ENCODE measurements at places on chromosomes 13 and 19.

DNA sequence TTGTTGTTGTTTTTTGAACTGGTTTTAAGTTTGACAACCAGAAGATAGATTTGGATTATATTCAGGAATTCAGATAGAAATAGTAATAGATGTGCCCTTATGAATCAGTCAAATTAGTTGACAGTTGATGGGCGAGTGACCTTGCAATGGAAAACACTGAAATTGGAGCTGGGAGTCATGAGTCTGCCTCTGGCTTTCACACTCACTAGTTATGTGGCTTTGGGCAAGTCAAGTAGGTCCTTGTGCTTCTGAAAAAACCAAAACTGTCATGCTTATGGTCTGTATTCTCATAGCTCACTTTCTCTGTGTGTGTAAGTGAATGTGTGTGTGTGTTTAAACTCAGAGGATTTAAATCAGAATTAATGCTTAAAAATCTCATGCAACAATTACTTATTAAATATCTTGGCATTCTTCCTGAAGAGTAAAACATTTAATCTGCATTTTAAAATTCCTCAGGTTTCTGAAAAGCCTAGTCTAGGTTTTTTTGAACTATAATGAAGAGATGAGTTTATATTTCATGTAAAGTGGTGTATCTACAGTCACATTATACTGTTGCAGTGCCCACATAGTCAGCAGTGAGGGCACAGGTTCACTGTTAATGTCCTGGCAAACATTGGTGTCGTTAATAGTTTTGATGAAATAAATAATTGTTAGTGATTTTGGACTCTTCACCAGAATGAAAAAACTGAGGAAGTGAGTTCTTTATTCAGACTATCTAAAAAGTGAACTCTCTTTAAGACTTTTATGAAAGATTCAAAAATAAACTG, 32.5 kb downstream of the UCHL3 start:
- no peak for DNase-seq

- no peak for DNase-seq
These were observed 22.8 kb upstream of the RNF17 start for GRCh38 chr13:24741016-24741662.

DNA sequence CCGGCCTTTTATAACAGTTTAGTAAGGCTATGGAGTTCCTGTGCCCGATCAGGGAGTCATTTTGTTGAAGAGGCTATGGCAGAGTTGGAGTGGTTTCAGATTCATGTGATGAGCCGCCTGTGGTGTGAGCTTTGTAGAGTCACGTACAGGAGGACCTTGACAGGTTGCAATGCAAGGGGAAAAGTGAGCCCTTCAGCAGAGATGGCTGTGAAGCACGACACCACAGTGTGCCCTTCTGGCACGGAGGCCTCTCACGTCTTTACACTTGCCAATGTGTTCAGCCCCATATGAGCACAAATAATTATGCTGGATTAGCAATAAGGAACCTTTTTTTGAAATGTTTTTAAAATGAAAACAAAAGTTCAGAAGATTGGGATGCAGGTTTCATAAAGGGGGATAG, 499.8 kb downstream of the LIG4 start:
- no peak for DNase-seq

GRCh38 chr13:55361141-55361540, 1779.6 kb upstream of the PRR20A start:
- DNase-seq: no peak

- no peak for DNase-seq
These were observed 84.0 kb upstream of the MTIF3 start for GRCh38 chr13:27534108-27534980.

GRCh38 chr13:44817131-44817671, 172.1 kb downstream of the NUFIP1 start:
- DNase-seq: no peak

DNA sequence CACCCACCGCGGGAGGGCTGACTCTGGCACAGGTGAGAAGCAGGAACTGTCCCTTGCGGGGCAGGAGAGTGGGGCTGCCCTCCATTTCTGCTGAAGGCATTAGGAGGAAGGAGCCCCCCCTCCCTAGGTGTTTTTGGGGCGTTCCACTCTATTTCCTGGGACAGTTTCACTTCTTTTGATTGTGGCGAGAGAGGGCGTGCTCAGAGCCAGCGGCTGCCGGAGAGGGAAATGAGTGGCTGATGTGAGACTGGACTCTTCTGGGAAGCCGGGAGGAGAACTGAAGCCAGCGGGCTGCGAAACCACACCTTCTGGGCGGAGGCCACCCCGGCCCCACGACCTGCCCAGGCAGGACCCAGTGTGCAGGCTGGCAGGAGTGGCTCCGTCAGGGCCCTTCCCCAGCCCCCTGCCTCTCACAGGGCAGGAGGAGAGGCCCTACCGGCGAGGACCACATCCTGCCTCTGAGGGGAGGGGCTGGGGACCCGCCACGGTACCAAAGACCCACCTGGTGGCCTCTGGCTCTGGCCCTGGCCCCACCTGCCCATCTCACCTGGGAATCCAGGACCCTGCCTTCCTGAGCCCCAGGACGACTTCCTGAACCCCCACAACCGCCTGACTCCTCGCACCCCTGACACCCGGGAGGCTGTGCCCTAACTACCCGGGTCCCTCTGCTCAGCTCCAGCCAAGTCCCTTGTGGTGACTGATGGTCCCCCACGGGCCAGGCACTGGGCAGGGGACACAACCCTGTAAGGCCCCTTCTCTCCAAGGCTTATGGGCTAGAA, 25.9 kb downstream of the MPND start:
- no peak for DNase-seq

DNA sequence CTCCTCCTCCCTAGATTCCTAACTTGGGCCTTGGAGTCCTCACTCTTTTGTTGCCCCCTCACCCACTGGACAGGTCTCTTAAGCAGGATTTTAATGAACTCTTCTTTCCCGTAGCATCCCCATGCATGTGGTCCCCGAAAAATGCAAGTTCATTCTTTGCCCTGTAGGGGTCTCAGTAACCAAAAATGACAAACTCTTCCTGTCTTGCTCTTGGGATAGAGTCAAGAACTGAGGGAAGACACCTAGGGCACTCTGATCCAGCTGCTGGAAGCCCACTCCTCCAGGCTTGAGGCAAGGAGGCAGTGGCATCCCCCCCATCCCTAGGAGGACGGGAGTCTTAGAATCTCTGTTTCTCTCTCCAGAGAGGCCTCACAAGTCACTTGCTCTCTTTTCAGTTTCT, 987.0 kb downstream of the DIAPH3 start:
- no peak for DNase-seq

DNA sequence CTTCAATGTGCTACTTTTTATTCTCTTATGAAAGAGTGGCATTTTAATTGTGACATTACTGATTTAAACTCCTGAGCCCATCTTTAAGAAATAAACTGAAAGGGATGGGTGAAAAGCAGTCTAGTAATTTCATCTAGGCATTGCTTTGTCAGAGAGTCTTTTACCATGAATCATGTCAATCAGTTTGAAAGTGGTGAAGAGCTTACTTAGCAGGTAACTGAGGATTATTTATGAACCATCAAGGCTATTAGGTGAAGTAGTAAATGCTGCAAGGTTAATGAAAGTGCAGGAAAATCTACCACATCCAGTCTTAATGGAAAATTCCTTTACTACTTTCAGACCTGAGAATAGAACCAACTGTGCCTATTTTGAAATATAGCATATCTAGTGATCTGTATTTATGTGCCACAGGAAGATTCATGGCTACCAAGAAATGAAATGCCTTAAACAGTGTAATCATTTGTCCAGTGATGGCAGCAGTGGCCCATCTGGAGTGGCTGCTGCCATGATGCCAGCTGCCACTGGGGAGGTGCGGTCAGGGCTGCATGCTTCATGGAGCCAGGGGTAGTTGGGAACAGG, 368.9 kb downstream of the SLITRK6 start:
- DNase-seq: no peak

DNA sequence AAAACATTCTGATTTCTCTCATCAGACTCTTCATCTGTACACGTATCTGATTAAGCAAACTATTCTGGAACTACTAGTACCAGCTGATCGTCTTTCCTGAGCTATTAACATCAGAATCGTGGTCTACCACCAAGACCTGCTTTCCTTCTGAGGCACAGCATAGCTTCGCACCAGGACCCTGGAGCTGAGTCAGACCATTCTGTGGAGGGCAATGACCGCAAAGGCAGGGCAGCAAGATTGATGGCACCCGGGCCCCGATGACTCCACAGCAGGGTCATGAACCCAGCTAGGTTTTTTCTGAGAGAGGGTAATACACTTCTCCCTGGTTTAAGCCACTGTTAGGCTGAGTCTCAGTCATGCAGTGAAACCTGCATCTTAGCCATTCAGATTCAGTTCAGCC, 158.7 kb upstream of the GPR12 start:
- DNase-seq: no peak

- no peak for DNase-seq
These were observed 2.3 kb downstream of the PRKD2 start for GRCh38 chr19:46714444-46715106.

All from type B pancreatic cell (in vitro differentiated cells).